Activated CD4-positive, alpha-beta memory T cell treated with anti-CD3 and anti-CD28 coated beads, Interleukin-2, amount 10 ng/mL, durations not matched to agents 7 days and 5 days (primary cell): ENCODE measurements at places on chromosomes 3 and 15.
A peak's percentile ranks its signal among the peaks of the same experiment; 100 is the strongest.

DNA sequence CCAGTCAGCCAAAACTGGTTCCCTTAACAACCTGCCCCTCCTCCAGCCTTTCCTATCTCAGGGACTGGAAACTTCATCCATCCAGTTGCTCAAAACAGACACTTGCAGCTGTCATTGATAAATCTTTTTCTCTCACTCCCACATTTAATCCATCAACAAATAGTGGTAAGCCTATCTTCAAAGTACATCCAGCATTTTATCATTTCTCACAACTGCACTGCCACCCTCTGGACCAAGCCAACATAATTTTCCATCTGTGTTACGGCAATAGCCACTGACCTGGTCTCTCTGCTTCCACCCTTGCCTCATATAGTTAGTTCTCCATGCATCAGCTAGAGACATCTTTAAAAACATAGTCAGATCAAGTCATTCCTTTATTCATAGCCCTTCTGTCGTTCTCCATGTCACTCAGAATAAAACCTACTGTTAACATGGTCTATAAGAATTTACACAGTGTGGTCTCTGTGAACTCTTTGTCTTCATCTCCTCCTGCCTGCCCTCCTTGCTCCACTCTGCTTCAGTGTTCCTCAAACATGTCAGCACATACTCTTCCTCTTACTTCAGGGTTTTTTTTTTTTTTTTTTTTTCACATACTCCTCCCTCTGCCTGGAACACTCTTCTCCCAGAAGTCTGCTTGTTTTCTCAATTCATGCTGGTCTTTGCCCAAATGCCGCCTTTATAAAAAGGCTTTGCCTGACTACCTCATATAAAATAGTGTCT lies 102.5 kb upstream of the COL6A5 start:
- H3K4me1 ChIP-seq, result no peaks in the 10 kb centered on the region
- H3K36me3 ChIP-seq, result no peaks in the 10 kb centered on the region
- no peak overlapping the region for H3K27ac ChIP-seq
- DNase-seq, result no peak
- H3K4me3 ChIP-seq, result no peak overlapping the region
- peaks cover 7% of the 10 kb centered on the region for H3K27me3 ChIP-seq

DNA sequence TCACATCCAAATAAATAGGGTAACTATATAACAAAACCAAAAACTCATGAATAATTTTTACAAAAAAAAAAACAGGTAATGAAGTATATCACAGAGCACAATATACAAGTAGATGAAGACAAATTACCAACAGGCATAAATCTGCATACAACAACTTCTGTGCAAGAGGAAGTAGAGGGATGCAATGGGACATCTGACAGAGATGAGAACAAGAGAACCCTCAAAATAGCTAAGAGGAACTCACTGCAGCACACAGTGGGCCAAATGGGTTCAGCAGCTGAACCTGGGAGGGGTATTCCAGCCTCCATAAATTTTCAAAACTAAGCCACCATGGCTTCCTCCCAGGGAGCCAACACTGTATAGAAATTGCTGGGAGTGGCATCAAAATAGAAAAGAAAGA lies 9.6 kb upstream of the BTLA start:
- DNase-seq, result no peak
- H3K27me3 ChIP-seq, result no peaks in the 10 kb centered on the region
- H3K4me3 ChIP-seq, result no peak overlapping the region
- H3K27ac ChIP-seq, result no peak overlapping the region
- peaks cover 12% of the 10 kb centered on the region for H3K4me1 ChIP-seq
- peaks cover 11% of the 10 kb centered on the region for H3K36me3 ChIP-seq

GRCh38 chr3:46706771-46707582 lies 5.8 kb downstream of the TMIE start:
- H3K4me3 ChIP-seq, result no peak overlapping the region
- H3K36me3 ChIP-seq, result no peaks in the 10 kb centered on the region
- H3K27me3 ChIP-seq, result peaks cover 10% of the 10 kb centered on the region
- no peaks in the 10 kb centered on the region for H3K4me1 ChIP-seq
- no peak for DNase-seq

GRCh38 chr15:34124651-34125050 lies 22.8 kb downstream of the PGBD4 start:
- DNase-seq, result no peak
- no peaks in the 10 kb centered on the region for H3K36me3 ChIP-seq
- no peak overlapping the region for H3K4me3 ChIP-seq
- H3K27ac ChIP-seq, result no peak overlapping the region

GRCh38 chr15:40160689-40161688 lies at the start of gene BUB1B:
Gene BUB1B (plus strand): TSS chr15:40161069. CDS start chr15:40161221, 152 bp downstream.
- no peaks in the 10 kb centered on the region for H3K27me3 ChIP-seq
- peak; percentile 95 for DNase-seq
- no peak within 1 kb of the TSS for H3K4me3 ChIP-seq
- H3K36me3 ChIP-seq, result peaks cover 19% of the 10 kb centered on the region
- H3K27ac ChIP-seq, result no peak within 1 kb of the TSS
- H3K4me1 ChIP-seq, result peaks cover 17% of the 10 kb centered on the region

GRCh38 chr3:194046995-194047645 lies 88.8 kb upstream of the HES1 start:
- peaks cover 7% of the 10 kb centered on the region for H3K36me3 ChIP-seq
- H3K4me1 ChIP-seq, result peaks cover 2% of the 10 kb centered on the region
- DNase-seq, result no peak

DNA sequence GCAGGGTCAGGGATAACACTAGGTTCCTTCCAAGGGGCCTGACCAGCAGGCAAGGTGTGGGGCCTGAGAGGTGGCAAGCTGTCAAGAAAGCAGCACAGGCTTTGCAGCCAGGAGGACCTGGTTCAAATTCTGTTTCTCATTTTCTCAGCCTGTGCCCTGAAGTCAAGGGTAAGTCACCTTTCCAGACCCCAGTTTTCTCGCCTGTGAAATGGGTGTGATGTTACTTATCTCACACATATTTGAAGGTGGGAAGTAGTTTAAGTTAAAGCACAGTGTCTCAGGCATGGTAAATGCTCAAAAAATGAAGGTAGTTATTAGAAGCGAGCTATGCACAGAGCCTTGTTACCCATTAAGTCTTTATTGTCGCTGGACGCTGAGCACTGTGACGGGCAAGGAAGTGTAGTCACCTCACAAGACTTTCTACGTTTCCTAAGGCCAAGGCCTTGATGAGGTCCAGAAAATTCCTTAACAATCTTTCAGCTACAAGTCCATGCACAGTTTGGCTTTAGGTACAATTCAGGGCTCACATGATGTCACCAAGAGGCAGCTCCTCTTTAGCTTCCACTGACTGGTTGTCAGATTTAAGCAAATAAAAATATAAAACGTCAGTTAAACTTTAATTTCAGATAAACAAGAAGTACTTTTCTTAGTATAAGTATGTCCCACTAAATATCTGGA lies 522.6 kb upstream of the PROK2 start:
- DNase-seq, result no peak
- no peaks in the 10 kb centered on the region for H3K36me3 ChIP-seq
- peaks cover 20% of the 10 kb centered on the region for H3K4me1 ChIP-seq
- H3K4me3 ChIP-seq, result no peak overlapping the region
- H3K27me3 ChIP-seq, result peaks cover 2% of the 10 kb centered on the region

DNA sequence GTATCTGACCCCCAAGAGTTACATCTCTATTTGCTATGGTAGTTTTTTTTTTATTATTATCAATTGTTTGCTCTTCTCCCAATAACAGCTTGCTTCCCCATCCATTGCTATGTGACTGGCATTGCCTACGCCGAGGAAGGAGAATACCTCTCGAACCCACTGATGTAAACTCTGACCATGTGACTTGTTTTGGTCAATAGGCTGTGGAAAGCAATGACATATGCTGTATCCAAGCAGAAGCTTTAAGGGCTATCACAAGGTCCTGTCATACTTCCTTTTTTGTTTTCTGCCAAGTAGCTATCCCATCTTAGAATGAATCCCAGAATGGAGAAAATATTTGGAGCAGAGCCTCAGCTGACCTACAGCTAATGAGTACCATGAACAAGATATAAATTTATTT lies 111.0 kb upstream of the FRMD4B start:
- no peaks in the 10 kb centered on the region for H3K36me3 ChIP-seq
- no peak for DNase-seq
- no peaks in the 10 kb centered on the region for H3K27me3 ChIP-seq

DNA sequence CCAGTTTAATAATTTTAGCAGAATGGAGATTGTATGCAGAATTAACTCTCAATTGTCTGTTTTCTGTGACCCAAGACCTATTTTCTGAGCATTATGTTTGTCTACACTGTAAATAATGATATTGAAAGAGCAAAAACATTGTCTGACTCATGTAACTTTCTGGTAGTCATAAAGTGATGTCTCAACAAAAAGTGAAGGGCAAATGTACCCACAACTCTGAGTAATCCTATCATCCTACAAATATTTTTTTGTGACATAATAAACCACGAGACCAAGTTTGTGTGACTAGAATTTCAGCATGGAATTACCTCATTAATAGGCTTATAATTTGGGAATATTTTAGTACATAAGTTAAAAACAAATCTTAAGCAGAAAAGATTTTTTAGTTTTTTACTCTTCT lies 15.4 kb upstream of the ABHD10 start:
- H3K27ac ChIP-seq, result no peak overlapping the region
- DNase-seq, result no peak
- H3K27me3 ChIP-seq, result no peaks in the 10 kb centered on the region
- peaks cover 12% of the 10 kb centered on the region for H3K4me1 ChIP-seq

DNA sequence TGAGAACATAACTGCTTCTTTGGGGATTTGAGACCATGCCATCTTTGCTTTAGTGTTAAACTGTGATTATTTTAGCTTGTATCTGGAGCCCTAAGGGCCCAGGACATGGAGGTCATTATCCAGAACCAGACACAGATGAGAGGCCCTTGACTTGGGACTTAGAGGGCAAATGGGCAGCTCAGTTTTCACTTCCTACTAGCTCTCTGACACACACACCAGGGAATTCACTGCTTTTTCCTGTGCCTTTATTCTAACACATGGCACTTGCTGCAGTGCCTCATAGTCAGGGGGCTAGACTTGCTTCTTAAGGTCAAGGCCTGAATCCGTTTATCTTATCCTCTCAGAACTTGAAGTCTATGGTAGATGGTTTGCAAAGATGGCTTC lies 33.3 kb downstream of the AMOTL2 start:
- DNase-seq, result no peak
- no peaks in the 10 kb centered on the region for H3K4me1 ChIP-seq
- no peaks in the 10 kb centered on the region for H3K27me3 ChIP-seq
- H3K27ac ChIP-seq, result no peak overlapping the region
- no peak overlapping the region for H3K4me3 ChIP-seq
- no peaks in the 10 kb centered on the region for H3K36me3 ChIP-seq

GRCh38 chr3:14490255-14490654 lies 49.9 kb downstream of the GRIP2 start:
- H3K27me3 ChIP-seq, result no peaks in the 10 kb centered on the region
- DNase-seq, result no peak
- H3K4me1 ChIP-seq, result no peaks in the 10 kb centered on the region
- H3K4me3 ChIP-seq, result no peak overlapping the region
- H3K27ac ChIP-seq, result no peak overlapping the region
- H3K36me3 ChIP-seq, result peaks cover 22% of the 10 kb centered on the region

DNA sequence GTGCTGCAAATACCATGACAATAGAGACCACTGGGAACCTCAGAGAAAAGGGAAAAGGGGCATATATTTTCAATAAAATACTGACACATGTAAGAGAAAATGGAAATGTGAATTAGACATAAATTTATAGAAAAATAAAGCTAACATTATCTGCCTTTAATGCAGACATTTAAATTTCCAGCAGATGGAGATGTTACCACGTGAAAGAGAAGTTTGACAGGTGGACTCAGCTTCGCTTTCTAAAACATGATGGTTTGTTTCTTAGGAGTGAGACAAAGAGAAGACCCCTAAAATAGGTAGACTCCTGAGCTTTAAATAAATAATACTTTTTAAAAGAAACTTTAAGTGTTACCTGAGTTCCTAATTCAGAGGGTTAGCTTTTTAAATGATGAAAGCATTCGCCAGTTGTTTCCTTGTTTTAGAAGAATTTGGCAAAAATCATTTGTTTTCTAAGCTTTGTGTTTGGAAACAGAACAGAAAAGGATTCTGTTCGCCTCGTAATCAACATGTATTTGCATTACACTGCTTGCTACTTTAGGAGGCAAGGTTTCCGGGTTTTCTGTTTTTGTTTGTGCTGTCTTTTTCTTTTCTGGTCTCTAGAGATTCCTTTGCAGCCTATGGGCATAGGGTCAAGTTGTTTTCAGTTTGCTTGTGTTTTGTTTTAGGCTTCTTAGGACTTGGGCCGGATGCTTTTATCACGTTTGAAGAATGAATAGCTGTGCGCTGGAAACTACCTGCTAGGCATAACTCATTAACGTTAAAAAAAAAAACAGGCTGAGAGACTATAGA lies 271.4 kb downstream of the THSD4 start:
- peaks cover 24% of the 10 kb centered on the region for H3K27me3 ChIP-seq
- DNase-seq, result no peak
- H3K27ac ChIP-seq, result no peak overlapping the region
- peaks cover 1% of the 10 kb centered on the region for H3K4me1 ChIP-seq

DNA sequence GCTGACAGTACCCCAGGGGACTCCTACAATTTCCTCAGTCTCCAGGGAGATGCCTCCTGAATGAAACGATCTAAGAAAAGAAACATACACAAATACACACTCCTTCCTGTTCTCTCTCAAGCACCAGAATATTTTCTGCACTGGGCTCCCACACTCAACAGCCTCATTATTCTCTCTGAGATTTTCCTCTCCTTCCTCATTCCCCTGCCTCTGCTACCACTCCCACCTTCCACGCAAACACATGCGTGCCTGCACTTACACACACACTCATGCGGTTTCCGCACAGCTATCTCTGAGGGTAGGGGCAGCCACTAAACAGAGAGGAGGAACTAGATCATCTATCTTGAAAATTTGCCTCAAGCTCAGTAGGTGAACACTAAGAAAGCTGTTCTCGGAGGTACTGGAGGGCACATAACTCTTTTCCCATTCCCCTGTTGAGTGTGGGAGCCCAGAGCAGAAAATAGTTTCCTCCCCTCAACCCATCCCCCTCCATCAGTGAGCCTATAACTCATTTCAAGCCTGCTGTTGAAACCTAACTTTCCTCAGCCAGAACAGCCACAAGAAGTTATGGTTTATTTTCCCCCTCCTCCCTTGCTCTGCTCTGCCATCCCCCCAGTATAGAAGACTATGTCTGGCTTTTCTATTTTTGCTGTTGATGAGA lies 30.5 kb upstream of the TIPARP start:
- H3K36me3 ChIP-seq, result peaks cover 10% of the 10 kb centered on the region
- peaks cover 8% of the 10 kb centered on the region for H3K27me3 ChIP-seq
- peak; percentile 66 for DNase-seq
- peaks cover 23% of the 10 kb centered on the region for H3K4me1 ChIP-seq

GRCh38 chr15:69392352-69392751 lies 21.8 kb upstream of the KIF23 start:
- peaks cover 4% of the 10 kb centered on the region for H3K4me1 ChIP-seq
- no peak overlapping the region for H3K27ac ChIP-seq
- H3K27me3 ChIP-seq, result peaks cover 12% of the 10 kb centered on the region
- DNase-seq, result no peak

GRCh38 chr15:39491886-39492490 lies 88.9 kb upstream of the THBS1 start:
- no peak overlapping the region for H3K4me3 ChIP-seq
- DNase-seq, result no peak
- H3K4me1 ChIP-seq, result peaks cover 6% of the 10 kb centered on the region
- H3K36me3 ChIP-seq, result no peaks in the 10 kb centered on the region
